ENCODE measurements at places on chromosomes 7 and 10.

GRCh38 chr7:68925241-68925640 lies 673.0 kb upstream of the AUTS2 start:
- DNase-seq, result peak; percentile 34

GRCh38 chr7:75756991-75757676 lies 14.9 kb downstream of the CCL26 start:
- no peak for DNase-seq

GRCh38 chr10:102626026-102626685 lies 18.1 kb upstream of the TRIM8 start:
- DNase-seq, result no peak

GRCh38 chr10:106925191-106925590 lies 239.3 kb downstream of the SORCS1 start:
- no peak for DNase-seq

DNA sequence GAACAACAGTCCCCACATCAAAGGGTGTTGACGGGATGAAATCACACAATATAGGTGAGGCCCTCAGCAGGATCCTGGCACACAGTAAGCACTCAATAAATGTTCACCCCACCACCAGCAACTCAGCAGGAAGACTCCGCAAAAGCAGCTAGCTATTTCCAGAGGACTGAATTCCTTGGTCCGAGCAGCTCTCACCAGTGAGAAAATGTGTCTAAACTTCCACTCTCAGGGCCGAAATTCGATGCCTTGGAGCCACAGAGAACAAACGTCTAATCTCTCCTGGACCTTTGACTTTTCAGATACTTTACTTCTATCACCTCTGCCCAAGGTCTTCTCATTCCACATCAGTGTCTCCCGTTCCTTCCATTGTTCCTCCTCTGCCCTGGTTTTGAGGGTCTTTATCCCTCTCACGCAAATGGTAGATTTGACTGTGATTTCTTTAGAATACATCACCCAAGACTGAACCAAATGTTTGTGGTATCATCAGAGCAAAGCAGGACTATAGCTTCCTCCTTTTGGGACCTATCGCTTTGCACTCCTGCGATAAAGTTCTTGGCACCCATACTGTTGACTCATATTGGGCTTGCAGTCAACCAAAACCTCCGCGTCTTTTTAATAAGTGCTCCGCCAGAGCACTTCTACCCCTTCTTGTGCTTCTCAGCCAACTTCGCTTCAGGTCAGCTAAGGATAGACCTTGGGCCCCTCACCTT lies 903 bp upstream of the NT5C2 start:
- no peak for DNase-seq
